ENCODE measurements at places on chromosomes 5 and 9.

GRCh38 chr9:121883281-121884056 lies 209.6 kb downstream of the TTLL11 start:
- DNase-seq: no peak

DNA sequence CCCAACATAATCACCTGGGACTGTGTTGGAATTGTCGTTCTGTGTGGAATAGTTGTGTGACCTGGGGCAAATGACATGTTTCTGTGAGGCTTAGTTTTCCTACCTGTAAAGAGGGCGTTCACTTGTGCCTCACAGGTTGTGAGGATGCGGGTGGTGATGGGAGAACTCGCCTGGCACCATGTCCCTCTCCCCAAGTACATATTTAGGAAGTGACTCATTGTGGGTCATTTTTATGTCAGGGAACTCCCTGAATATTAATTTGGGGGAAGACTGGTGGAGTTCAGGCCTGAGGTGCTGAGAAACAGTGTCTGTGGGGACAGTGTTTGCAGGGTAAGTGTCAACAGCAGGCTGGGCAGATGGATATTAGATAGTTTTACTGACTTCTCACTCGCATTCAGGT lies 144.7 kb downstream of the KDM4C start:
- DNase-seq: no peak

DNA sequence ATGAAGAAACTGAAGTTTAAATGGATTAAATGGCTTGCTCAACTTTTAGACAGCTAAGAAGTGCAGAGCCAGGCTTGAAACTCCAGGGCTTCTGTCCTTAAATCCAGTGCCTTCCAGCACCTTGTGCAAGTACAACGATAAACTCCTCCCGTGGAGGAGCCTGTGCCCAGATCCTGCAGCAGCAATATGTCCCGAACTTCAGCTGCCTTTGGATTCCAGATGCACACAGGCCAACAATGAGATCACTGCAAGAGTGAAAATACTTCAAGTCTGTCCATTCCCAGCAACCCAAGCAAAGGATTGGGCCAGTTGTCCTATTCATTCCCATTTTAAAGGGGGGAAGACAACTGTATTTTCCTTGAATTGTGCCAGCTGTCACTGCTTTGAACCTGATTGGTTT lies 199.6 kb downstream of the CRB2 start:
- DNase-seq: no peak

GRCh38 chr5:57683036-57683630 lies 200.5 kb upstream of the ACTBL2 start:
- no peak for DNase-seq

DNA sequence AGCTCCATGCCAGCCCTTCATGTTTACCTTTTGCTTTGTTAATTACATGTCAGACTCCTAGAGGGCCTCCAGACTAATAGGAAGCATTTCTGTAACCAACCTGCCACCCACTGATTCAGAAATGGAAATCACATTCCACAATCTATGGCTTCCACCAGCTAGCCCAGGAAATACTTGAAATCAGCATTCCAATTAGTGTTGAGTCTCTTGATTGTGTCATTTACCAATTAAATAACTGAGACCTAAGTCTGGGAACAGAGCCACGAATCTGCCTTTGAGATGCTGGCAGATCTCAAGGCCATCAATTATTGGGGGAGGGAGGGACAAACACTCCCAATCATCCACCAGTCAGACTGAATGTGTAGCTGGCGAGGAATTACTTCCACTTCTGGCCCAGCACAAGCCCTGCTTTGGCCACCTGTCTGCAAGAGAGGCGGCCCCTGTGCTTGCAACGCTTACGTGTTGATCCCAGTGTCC lies 27.4 kb upstream of the SAP30L start:
- DNase-seq: no peak

DNA sequence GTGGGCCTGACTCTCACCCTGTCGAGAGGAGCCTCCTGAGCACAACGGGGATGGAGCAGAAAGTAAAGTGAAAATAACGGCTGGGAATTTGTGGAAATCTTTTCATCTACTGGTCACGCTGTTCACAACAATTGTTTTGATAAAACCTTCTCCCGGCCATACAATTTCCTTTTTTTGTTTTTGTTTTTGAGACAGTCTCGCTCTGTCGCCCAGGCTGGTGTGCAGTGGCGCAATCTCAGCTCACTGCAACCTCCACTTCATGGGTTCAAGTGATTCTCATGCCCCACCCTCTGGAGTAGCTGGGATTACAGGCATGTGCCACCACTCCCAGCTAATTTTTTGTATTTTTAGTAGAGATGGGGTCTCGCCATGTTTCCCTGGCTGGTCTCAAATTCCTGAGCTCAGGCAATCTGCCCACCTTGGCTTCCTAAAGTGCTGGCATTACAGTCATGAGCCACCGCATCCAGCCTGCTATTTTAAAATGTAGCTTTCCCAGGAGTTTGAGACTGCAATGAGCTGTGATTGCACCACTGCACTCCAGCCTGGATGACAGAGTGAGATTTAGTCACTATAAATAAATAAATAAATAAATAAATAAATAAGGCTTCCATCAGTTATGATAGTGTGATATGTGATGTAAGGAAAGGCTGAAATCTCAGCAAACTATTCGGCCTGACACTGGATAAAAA lies 73.5 kb upstream of the PTGER4 start:
- DNase-seq: no peak

- DNase-seq: no peak
Measured at GRCh38 chr9:134980516-134980915, 62.8 kb upstream of the FCN1 start.

- no peak for DNase-seq
Measured at GRCh38 chr5:12354686-12355085, 450.4 kb upstream of the CTNND2 start.

DNA sequence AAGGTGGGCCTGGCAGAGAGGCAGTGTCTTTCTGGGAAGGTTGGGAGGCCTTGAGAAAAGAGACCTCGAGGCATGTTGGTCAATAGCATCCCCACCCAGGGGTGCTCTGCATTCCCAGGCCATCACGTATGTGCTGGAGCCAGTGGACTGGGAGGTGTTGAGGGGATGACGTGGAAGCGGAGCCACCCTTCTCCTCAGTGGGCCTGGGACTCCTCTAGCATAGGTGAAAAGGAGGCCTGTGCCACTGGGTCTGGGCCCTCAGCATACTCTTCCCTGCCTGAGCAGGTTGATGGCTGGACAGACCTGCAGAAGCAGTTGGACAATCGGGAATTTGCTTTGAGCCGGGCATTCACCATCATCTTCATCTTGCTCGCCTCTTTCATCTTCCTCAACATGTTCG lies 25.5 kb downstream of the PITX1 start:
- DNase-seq: no peak

DNA sequence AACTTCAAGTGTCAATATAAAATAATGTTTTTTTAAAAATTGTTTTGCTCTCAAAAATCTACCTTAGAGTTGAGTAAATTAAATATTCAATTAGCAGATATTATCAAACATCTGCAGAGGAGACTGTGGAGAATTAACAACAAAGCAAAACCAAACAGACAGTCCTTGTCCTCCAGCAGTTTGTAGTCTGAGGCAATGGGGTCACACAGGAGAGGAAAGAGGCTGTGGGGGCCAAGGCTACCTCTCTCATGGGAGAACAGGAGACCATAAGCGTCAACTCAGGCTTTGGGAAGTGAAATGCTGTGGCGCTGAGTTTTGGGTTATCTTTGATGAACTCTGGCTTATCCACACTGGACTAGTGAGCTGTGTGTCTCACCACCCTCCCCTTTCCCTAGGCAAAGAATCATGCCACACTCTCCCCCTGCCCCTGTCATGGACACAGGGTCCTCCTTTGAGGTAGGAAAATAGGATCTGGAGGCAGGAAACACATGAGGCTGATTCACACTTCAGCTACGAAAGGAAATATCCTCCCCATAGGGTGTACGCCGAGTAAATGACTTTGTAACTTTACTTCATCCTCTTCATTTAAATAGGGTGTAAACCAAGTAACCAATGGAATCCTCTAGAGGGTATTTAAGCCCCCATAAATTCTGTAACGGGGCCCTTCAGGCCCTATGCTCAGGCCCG lies 152.7 kb downstream of the FSTL4 start:
- DNase-seq: no peak

GRCh38 chr9:135973277-135974219 lies 12.4 kb upstream of the UBAC1 start:
- no peak for DNase-seq

- no peak for DNase-seq
Measured at GRCh38 chr5:73370640-73371583, 77.7 kb downstream of the FOXD1 start.

DNA sequence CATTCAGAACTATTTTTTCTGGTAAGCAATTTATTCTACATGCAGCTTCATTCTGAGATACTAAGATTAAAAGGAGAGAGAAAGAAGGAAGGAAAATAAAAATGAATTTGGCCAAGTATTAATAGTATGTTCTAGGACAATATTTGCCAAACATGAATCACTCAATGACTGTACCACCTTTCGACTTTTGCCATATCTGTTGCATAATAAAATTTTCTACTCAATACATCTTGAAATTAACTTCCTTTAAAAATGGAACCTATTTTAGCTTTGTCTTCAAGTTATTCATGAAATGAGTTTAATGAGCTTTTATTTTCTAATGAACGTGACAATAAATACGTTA lies 111.8 kb downstream of the MARCHF3 start:
- no peak for DNase-seq

DNA sequence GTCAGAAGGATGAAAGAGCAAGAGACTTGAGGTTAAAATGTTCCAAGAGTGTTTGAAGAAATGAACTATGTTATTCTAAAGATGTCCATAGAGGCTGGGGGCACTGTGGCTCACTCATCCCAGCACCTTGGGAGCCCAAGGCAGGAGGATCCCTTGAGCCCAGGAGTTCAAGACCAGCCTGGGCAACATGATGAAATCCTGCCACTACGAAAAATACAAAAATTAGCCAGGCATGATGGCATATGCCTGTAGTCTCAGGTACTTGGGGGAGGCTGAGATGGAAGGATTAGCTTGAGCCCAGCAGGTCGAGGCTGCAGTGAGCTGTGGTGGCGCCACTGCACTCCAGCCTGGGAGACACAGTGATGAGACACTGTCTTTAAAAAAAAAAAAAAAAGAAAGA lies 2.7 kb downstream of the AOPEP start:
- DNase-seq: no peak

GRCh38 chr9:136133191-136133958 lies 14.7 kb upstream of the TMEM250 start:
- no peak for DNase-seq

GRCh38 chr5:121526908-121527307 lies 324.8 kb upstream of the FTMT start:
- no peak for DNase-seq
